ENCODE measurements at places on chromosomes 1 and 21.
A peak's percentile ranks its signal among the peaks of the same experiment; 100 is the strongest.

DNA sequence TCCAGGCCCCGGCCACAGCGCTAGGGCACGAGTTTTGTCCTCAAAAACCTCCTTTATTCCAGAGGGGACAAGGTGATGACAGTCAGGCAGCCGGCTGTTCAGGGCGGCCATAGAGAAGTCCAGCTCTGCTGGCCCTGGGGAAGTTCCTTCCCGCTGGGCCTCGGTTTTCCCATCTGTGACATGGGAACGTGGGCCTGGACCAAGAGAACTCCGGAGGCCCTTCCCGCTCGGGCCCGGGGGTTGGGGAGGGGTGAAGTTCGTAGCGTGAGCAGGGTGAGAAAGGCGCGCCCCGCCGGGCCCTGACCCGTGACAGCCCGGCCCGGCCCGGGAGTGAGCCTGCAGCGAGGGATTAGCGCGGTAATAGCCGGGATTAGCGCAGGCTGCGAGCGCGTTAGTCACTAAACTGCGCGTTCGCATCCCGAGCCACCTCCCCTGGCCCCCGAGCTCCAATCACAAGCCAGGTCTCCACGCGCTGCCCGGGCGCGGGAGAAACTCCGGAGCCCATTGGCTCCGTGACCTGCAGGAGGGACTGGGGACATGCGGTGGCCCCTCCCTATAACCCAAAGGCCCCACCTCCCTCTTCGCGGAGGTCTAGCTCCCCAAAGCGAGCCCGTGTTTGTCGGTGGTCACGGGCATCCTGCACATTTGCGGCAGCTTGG is 29.8 kb upstream of the PADI2 start:
- no peak for DNase-seq

DNA sequence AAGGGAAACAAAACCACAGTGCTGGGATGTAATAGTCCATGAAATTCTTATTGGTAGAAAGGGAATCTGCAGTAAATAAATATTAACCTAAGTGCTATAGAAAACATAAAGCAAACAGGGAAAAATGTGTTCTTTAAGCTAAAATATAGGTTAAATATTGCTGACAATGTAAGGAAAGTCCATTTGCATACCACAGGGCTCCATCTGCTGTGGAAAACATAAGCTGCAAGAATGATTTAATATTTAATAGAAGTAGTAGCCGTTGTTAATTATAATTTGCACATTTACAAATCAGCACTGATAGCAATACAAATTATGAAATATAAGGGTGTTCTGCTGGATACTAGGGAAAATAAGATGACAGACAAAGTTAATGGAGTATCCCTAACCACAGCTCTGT is 444.9 kb upstream of the PKN2 start:
- DNase-seq: no peak

GRCh38 chr1:48608882-48609281 is 136.9 kb upstream of the SPATA6 start:
- DNase-seq: no peak

DNA sequence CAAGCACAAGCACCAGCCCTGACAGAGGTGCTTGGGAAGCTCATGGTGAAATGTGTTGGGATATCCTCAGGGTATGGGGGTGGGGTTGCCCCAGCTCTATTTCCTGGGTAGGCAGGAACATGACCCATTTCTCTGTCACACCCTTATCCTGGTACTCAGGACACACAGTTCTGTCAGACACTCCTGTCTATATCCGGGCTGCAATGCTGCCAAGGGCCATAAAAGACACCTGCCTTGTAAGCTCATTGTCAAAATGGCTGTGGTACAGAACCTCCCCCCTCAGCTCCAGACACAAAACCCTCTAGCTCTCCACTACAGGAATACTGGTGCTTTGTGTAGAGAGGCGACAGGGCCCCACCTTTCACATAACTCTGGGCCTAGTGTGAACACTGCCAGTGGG is 636.7 kb downstream of the PLA2G4A start:
- DNase-seq: no peak

DNA sequence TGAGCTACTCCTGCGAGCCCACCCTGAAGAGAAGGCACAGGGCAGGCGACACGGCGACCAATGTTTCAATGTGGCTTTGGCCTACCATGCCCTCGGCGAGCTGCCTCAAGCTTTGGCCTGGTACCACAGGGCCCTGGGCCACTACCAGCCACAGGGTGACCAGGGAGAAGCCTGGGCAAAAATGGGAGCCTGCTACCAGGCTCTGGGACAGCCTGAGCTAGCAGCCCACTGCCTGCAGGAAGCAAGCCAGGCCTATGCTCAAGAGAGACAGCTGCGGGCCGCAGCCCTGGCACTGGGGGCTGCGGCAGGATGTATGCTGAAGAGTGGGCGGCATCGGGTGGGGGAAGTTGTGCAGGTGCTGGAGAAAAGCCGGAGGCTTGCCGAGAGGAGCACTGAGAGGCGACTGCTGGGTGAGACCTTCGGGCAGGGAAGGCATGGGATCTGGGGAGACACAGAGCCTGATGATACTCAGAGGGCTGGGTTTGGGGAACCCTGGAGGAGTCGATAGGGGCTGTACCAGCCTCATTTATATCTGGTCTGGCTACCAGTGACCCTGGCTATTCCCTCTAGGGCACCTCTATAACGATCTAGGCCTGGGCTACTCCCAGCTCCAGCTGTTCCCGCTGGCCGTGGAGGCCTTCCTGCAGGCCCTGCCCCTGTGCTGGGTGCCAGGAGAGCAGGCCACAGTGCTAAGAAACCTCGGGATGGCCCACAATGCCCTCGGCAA is 2.3 kb downstream of the TTC24 start:
- no peak for DNase-seq

DNA sequence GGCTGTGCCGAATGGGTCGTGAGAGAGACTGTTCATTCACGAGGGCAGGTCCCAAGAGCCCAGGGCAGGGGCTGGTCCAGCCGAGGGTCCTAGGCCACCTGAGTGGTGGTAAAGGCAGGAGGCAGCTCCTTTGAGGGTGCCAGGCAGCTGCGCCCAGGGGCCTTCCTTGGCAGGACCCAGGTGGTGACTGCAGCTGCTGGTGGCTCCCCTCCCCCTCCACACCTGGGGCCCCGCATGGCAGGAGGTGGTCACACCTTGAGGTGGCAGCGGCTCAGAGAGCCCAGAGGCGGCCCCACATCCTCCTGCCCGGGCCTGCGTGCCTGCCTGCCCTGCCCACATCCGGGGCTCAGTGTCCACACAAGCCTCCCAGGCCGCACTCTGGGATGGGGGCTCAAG is 9.8 kb upstream of the PLCH2 start:
- DNase-seq: no peak

- DNase-seq: no peak
These were observed 6.3 kb downstream of the BTG2 start for GRCh38 chr1:203311368-203312301.

DNA sequence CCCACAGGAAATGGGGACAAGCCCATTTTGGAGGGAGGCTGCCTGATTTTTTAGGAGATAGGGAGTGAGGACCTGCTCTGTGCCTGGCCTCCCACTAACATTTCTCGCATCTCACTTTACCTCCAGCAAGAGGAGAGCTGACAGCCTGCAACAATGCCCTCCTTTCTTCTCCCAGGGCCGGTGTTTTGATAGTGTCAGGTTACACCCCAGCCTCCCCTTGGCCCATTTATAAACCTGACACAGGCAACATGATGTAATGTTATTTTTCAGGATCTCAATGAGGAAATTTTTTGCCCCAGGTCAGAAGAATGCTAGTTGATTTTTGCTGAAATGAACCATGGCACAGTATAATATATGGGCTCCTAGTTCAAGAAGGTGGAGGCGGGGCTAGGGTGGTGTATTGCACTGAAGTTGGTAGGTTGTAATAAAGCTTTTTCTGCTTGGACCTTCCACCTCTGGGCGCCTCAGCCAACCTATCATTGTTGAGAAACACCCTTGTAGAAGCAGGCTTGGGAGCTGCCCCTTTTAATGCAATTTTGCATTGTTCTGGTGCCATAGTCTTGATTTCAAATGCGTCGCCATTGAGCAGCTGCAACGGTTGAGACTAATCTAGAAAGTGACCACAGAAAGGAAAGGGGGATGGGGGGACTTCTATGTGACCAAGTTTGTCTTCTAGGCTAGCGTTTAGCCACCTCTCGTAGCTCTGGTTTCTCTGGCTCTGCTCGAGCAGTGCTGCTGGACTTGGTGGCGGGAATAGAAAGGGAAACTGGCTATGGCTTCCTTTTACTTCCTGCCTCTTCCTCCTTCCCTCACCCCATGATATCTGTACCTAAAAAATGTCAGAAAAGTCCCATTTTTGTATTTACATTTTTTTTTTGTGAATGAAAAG is 53.0 kb downstream of the PBX1 start:
- DNase-seq: peak; percentile 72

All from NCI-H510A (cell line).